ENCODE measurements at places on chromosomes 3 and 15.

- DNase-seq, result no peak
Observed at GRCh38 chr3:168939651-168940238, 723.8 kb downstream of the MECOM start.

GRCh38 chr3:46485779-46486175, 12.0 kb upstream of the RTP3 start:
- DNase-seq, result no peak

GRCh38 chr3:66577426-66578203, 76.8 kb upstream of the LRIG1 start:
- DNase-seq, result no peak

GRCh38 chr3:33074217-33075067, 22.5 kb downstream of the GLB1 start:
- peak; percentile 83 for DNase-seq

DNA sequence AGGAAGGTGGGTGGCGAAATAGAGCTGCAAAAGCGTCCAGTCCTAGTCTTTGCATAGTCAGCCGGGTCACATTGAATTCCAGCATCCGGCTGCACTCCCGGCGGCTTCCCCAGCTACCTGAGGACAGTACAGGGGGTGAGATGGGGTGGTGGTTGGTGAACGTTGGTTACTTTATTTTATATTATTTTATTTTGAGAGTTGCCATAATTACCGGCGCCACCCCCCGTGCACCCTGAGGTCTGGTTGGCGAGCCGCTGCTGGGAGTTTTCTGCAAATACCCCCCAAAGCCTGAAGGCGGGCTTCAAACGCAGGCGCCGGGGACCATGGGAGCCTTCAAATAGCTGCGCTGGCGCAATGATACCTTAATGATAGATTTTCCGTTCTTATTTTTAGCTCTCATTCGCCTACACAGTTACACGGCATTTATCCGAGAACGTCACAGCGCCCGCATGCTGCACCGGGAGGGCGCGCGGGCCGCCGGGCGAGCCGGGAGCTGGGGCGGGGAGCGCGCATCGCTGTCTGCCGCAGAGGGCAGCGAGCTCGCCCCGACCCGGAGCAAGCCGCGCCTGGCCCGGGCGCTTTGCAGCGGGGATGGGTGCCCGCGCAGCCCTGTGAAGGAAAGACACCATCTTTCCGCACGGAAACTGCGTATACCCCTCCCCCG, 756 bp upstream of the RASGRF1 start:
- peak; percentile 12 for DNase-seq

DNA sequence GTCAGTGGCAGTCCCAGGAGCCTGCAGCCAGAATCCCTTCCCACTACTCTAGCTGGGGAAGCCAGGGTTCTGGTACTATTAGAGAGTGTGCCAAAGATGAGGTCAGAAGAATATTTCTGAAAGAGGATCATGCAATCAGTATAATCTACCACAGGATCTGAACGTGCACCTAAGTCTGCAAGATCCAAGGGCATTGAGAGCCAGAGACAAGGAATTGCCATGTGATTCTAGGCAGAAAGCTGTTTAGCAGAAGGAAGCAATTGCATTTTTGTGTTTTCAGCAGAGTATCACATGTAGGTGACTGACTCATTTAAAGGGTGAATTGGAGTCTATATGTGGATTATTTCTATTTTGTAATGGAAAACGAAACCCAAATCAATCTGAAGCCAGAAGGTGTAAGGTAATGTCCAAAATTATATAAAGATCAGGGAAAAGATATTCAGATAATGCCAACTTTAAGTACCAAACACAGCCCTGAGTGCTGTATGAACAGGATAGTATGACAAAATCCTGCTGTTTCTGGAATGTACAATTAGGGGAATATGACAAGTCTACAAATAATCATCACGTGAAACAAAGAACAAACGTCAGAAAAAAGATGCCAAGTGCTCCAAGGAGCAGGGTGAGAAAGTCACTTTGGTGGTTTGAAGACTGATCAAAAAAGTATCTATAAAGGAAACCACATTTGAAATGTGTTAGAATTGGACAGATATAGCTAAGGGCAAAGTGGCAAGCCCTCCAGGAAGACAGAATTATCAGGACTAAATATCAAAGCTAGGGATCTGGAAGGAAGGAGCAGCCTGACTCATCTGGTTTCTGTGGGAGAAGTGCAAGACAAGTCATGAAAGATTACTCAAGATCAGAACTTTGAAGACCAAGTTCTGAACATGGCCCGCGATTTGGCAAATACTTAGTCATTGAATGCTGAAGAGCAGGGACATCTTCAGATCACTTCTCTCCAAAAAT, 1036.6 kb downstream of the NTRK3 start:
- peak; percentile 15 for DNase-seq

DNA sequence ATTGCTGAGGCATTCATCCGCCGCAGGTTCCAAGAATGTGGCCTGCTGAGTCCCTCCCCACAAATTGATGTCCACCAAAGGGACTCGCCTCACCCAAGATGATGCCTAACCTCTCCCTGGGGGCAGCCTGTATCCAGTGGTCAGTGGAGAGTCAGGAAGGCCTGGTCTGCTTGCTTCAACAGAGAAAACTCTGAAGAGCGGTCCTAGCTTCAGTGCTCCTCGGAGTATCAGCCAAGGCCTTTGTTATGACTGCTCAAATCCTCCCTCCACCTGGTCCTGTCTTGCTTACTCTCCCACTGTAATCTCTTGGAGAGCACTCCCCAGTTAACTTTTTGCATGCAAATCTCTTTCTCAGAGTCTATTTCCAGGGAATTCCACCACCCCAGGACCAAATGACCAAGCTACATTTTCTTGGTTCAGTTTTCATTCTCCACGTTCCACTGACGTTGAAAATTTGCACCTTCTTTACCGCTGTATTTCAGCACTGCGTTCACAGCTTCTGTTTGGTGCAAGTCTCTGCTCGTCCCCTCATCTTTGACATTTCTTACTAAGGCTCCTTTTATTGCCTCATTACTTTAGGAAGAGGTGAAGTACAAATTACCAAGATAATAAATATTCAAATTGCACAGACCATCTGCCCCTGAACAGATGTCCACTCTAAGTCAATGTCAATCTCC, 22.3 kb downstream of the CMTM7 start:
- DNase-seq, result no peak

GRCh38 chr3:159996018-159996417, 7.4 kb downstream of the IL12A start:
- DNase-seq, result peak; percentile 40

- DNase-seq, result no peak
Observed at GRCh38 chr3:93931597-93932229, 42.0 kb downstream of the PROS1 start.

GRCh38 chr15:56883088-56883487, 35.4 kb upstream of the TCF12 start:
- no peak for DNase-seq

DNA sequence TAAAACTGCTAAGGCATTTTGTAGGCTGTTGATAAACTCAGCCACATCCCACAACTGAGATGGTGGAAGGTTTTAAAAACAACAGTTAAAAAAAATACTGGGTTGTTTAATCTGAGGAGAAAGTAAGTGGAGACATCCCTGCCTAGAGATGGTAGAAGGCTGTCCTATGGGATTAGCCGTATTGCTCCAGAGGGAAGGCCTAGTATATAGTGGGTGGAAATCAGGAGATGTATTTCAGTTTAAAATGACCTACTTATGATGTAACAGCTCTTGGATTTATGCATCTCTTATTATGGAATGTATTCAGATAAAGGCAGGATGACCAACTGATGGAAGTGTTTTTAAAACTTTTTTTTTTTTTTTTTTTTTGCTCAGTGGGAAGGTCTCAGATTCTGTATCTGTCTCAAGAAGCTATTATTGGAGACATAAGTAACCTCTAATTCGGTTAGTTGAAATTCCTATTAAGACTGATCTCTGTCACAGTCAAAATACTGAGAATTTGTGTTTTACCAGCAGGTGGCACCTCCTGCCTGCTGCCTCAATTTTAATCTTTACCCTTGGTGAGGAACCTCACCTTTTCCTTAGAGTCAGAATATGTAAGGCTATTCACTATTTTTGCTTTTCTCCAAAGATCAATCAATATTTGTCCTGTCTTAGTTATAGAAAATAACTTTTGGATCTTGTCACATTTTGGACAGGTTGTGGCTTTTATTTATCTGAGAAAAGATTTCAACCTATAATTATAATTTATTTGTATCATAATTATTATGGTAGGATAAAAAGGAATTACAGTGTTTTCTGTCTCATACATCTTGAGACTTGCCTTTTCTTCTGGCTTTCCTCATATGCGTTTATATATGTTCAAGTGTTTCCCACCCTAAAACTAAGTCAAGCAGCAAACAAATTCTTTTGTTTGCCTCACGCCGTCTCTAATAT, 63.0 kb downstream of the VPS8 start:
- DNase-seq, result peak; percentile 66

DNA sequence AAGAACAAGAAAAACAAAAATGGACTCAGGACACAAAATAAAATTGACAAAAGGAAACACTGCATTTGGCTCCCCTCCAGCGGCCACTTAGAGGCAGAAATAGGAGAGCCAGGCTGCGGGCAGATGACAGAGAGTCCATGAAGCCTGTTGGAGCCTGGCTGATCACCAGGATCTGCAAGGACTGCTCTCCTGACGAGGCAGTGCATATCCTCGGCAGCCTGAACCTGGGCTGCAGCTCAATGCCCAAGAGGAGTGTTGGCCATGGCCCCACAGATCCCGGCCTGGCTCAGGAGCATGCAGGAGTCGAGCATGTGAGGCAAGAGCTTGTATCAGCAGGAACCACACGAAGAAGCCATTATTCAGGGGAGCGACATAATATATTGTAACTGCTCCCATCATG, 199.8 kb downstream of the STT3B start:
- no peak for DNase-seq

GRCh38 chr3:187896646-187897045, 151.4 kb upstream of the BCL6 start:
- DNase-seq, result no peak

GRCh38 chr15:71575474-71576045, 234.8 kb upstream of the NR2E3 start:
- DNase-seq, result peak; percentile 52

DNA sequence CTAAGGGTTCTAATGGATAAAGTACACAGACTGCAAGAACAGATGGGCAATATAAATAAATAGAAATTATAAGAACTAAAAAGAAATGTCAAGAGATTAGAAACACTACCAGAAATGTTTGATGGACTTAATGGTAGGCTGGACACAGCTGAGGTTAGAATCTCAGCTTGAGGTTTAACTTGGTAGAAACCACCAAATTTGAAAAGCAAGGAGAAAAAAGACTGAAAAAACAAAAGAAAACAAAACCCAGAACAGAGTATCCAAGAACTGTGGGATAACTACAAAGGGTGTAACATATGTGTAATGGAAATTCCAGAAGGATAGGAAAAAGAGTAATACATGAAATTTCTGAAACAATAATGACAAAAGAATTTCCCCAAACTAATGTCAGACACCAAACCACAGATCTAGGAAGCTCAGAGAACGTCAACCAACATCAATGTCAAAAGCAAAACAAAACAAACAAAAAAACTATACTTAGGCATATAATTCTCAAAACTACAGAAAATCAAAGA, 35.0 kb downstream of the RFX7 start:
- peak; percentile 13 for DNase-seq

- DNase-seq, result peak; percentile 28
Observed at GRCh38 chr15:31974855-31975829, 55.2 kb upstream of the CHRNA7 start.

DNA sequence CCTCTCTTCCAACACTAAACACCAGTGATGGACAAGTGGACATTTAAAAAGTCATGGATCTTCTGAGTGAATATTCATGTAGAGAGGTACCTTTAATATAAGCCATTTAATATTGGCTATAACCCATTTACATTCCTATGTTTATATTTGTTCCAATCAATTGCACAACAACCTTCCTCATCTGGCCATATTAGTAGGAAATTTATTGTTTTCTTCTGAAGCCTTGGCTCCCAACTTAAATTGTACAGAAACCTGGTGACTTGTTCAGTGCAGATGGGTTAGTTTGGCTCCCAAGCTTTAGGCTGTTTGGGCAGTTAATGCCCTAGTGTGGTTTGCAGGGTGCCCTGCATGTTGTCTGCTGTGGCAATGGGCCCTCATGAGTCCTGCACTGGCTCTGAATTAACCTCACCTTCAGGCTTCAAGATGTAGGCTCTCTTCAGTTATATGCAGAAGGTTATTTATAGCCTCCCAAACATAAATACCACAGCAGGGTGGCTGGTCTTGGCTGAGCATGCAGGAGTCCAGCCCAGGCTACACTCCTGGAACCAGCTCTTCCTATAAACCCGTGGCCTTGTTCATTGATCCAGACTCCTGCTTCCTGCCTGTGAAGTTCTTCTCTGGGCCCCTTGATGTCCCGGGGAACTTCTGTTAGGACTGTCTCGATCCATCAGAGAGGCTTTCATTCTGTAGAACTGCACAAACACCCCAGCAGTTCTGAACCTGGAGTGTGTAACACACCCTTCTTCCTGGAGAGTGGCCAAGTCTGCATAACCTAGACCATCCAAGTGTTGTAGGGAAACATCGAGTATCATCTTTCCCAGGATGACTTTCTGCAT, 57.0 kb downstream of the DUT start:
- peak; percentile 86 for DNase-seq

GRCh38 chr15:91678003-91678402, 175.5 kb upstream of the SLCO3A1 start:
- no peak for DNase-seq

GRCh38 chr15:39392469-39393047, 188.3 kb upstream of the THBS1 start:
- no peak for DNase-seq

DNA sequence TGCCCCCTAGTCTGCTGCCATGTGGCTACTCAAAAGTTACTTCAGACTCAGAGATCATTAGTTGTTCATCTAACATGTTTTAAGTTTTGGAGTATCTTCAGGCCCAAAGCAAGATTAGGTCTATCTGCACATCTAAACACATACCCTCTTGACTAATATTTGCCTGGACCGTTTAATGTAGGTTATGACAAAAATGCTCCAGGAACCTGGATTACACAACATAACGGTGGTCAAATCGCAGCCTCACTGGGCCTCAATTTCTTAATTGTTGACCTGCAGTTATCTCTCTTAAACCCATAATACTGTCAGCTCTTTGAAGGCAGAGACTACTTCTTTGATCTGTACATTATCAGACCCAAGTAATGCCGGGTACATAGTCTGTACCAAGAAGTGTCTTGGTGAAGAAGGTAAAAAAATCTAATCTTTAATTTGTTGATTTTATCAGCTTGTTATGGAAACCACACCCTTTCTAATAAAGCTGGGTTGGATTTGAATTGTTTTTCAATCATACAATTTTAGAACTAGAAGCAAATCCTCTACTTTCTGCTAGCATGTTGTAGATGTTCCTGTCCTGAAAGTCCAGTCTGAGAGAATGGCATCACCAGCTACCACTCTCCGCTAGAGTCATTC, 3.6 kb downstream of the SNRK start:
- no peak for DNase-seq

- peak; percentile 62 for DNase-seq
Observed at GRCh38 chr3:50627407-50628051, 10.6 kb downstream of the MAPKAPK3 start.

GRCh38 chr15:63387748-63388493, 6.3 kb upstream of the CA12 start:
- no peak for DNase-seq

- DNase-seq, result no peak
Observed at GRCh38 chr15:45668386-45668785, 33.6 kb downstream of the SQOR start.

- no peak for DNase-seq
Observed at GRCh38 chr15:95910643-95911212, 419.8 kb upstream of the NR2F2 start.

- DNase-seq, result no peak
Observed at GRCh38 chr3:157102098-157102497, 57.8 kb downstream of the CCNL1 start.
